ENCODE measurements at places on chromosomes 16 and 17. TPM values are rescaled to one million over a fixed set of nuclear protein-coding genes. Genes with fewer than 3 reads are reported as not detected.

The ZG16 gene
- polyA plus RNA-seq: 0.13 TPM

DNA sequence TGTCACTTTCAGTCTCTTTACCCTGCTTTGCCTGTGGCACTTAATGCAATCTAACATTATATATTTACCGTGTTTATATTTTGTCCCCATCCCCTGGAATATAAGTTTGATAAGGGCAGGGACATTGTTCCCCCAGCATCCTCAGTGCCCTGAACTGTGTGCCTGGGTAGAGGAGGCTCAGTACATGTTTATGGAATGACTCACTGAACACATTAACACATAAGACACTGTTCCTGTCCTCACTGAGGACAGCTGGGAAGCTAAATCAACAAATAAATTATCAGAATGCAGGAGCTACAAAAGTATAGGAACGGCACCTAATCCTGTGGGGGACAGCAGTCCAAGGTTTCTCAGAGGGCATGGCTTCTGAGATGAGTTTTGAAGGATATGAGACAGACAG is 27.8 kb downstream of the GRIN2A start:
- H3K27me3 ChIP-seq: no peaks in the 10 kb centered on the region
- no peak for DNase-seq
- H3K4me3 ChIP-seq: no peak overlapping the region
- no peaks in the 10 kb centered on the region for H3K36me3 ChIP-seq

GRCh38 chr17:81707725-81708646 is 4.1 kb upstream of the SLC25A10 start:
- H3K4me1 ChIP-seq: peaks cover 33% of the 10 kb centered on the region
- no peak overlapping the region for H3K27ac ChIP-seq
- H3K4me3 ChIP-seq: no peak overlapping the region
- H3K27me3 ChIP-seq: peaks cover 18% of the 10 kb centered on the region
- DNase-seq: no peak

GRCh38 chr17:56020369-56020768 is 132.9 kb upstream of the ANKFN1 start:
- no peaks in the 10 kb centered on the region for H3K4me1 ChIP-seq
- DNase-seq: no peak
- no peak overlapping the region for H3K27ac ChIP-seq
- H3K4me3 ChIP-seq: no peak overlapping the region
- no peaks in the 10 kb centered on the region for H3K27me3 ChIP-seq
- no peaks in the 10 kb centered on the region for H3K36me3 ChIP-seq

- peaks cover 2% of the 10 kb centered on the region for H3K27me3 ChIP-seq
- H3K4me1 ChIP-seq: peaks cover 8% of the 10 kb centered on the region
- no peak overlapping the region for H3K4me3 ChIP-seq
- no peak overlapping the region for H3K27ac ChIP-seq
These were observed 10.3 kb upstream of the SBK1 start for GRCh38 chr16:28282045-28282444.

DNA sequence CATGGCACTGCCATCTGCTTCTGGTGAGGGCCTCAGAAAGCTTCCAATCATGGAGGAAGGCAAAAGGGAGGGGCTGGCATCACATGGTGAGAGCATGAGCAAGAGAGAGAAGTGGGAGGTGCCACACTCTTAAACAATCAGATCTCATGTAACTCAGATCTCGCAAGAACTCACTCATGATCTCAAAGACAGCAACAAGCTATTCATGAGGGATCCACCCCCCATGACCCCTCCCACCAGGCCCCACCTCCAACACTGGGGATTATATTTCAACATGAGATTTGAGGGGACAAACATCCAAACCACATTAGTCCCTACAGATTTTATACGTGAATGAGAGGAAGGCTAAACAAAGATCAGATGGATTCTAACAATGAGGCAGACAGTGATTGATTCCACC is 8.9 kb upstream of the TMEM132E start:
- no peak for DNase-seq
- H3K27me3 ChIP-seq: peaks cover 40% of the 10 kb centered on the region
- no peak overlapping the region for H3K4me3 ChIP-seq
- H3K4me1 ChIP-seq: no peaks in the 10 kb centered on the region
- no peak overlapping the region for H3K27ac ChIP-seq

GRCh38 chr16:87849419-87850008 is 19.8 kb downstream of the SLC7A5 start:
- H3K36me3 ChIP-seq: peaks cover 12% of the 10 kb centered on the region
- H3K27ac ChIP-seq: peak overlapping the region; percentile 62
- peaks cover 4% of the 10 kb centered on the region for H3K27me3 ChIP-seq
- H3K4me1 ChIP-seq: peaks cover 98% of the 10 kb centered on the region
- DNase-seq: no peak
- H3K4me3 ChIP-seq: no peak overlapping the region

DNA sequence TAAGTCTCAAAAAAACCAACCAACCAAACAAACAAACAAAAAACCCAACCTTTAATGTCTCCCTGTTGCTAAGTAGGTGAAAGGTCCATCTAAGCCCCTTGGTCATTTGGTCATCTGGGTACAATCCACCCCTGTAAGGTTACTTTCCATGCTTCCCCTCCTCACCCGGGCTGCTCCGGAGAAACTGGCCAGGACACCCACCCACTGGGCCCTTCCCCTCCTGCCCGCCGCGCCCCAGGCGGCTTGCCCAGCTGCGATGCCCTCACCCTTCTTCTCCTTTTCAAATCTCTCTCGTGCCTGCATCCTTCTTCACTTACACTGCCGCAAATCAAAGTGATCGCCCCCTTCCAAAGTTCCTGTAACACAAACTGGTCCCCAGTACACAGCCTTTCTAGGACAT is 2.0 kb downstream of the NTAN1 start:
- no peak for DNase-seq
- H3K4me3 ChIP-seq: no peak overlapping the region
- peaks cover 4% of the 10 kb centered on the region for H3K36me3 ChIP-seq
- H3K4me1 ChIP-seq: peaks cover 19% of the 10 kb centered on the region
- H3K27me3 ChIP-seq: no peaks in the 10 kb centered on the region

DNA sequence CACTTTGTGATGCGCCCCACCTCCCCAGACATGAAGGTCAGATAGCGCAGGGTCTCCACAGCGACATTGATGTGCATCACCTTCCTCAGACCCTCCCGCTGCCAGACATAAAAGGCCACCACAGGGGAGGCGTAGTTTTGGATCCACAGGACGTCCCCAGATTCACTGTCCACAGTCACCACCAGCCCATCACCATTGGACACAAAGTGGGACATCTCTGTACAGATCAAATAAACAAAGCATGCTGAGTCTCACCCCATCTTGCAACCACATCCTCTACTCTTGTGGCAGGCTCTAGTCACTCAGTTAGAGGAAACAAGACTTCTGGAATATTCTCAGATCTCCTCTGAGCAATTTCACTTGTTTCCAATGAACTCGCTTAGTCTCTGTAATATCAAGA is 46.3 kb upstream of the ICAM2 start:
- no peaks in the 10 kb centered on the region for H3K27me3 ChIP-seq
- no peak overlapping the region for H3K4me3 ChIP-seq
- no peaks in the 10 kb centered on the region for H3K4me1 ChIP-seq

The RPA1 gene
- 46.9 TPM for polyA plus RNA-seq

DNA sequence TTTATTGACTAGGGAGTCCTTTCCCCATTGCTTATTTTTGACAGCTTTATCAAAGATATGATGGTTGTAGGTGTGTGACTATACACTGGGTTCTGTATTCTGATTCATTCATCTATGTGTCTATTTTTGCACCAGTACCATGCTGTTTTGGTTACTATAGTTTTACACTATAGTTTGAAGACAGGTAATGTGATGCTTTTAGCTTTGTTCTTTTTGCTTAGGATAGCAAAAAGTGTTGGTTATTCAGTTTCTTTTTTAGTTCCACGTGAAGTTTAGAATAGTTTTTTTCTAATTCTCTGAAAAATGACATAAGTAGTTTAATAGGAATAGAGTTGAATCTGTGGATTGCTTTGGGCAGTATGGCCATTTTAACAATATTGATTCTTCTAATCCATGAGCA is 50.1 kb downstream of the NACA2 start:
- H3K36me3 ChIP-seq: no peaks in the 10 kb centered on the region
- H3K27me3 ChIP-seq: no peaks in the 10 kb centered on the region
- H3K27ac ChIP-seq: no peak overlapping the region
- H3K4me1 ChIP-seq: no peaks in the 10 kb centered on the region

DNA sequence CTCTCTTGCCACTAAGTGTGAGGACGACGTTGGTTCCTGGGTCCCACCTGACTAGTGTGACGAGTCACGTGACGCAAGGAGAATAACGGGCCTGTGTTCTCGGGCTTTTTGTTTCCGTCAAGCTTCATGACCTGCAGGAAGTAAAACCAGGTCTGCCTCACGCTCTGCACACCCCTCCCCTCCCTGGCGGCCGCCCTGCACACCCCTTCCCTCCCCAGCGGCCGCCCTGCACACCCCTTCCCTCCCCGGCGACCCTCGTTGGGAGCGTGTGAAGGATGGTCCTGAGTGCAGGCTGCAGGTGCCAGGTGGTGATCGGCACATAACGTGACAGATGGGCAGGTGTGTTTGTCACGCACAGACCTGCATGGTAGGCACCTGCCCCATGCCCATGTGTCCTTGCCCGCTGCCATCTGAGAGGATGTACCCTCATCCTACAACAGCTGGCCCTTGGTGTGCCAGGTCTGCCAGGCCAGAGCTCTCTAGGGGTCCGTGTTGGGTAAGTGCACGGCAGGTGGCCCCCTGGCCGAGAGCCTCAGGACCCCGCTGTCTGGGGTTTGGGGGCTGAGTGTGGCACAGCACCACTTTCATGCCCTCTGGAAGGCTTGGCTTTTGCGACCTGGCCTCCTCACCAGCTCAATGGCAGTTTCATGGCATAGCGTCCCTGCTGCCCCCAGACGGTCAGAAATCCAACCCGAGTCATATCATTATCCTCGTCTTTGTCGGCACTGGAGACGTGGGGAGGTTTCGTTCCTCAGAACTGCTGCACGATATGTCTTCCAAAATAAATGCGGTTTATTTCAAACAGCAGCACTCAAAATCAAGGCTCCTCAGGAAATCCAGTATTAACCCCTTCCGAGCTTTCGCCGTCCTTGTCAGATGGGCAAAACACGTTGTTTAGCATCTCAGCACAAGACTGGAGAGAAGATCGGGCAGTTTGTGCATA is 191.8 kb upstream of the CHMP6 start:
- peaks cover 25% of the 10 kb centered on the region for H3K4me1 ChIP-seq
- no peak overlapping the region for H3K27ac ChIP-seq
- peaks cover 5% of the 10 kb centered on the region for H3K36me3 ChIP-seq

The STH gene
- not detected for polyA plus RNA-seq
